CMK (cell line): ENCODE measurements at places on chromosomes 3 and 15.

- DNase-seq, result no peak
Observed at GRCh38 chr15:65336493-65337435, 32.3 kb downstream of the RNU5B-1 start.

DNA sequence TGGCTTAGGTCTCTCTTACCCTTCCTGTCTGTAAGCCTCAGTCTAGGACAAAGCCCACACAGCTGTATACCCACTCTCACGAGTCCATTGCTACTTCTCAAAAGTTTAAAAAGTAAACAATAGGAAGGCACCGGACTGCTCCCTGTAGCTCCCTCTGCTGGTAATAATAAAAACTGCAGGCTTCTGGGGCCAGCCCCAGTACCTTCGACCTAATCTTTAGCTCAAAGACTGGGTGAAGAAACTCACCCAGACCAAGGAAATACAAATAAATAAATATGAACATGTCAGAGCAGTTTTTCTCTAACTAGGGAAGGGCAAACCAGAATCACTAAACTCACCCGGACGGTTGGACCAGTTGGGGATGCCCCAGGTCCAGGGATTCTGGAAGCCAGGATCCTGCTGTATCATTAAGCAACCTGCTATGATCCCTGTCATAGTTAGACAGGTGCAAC lies 5.0 kb downstream of the FAM219B start:
- peak; percentile 63 for DNase-seq

- DNase-seq, result no peak
Observed at GRCh38 chr3:133475245-133476010, 75.6 kb downstream of the BFSP2 start.

DNA sequence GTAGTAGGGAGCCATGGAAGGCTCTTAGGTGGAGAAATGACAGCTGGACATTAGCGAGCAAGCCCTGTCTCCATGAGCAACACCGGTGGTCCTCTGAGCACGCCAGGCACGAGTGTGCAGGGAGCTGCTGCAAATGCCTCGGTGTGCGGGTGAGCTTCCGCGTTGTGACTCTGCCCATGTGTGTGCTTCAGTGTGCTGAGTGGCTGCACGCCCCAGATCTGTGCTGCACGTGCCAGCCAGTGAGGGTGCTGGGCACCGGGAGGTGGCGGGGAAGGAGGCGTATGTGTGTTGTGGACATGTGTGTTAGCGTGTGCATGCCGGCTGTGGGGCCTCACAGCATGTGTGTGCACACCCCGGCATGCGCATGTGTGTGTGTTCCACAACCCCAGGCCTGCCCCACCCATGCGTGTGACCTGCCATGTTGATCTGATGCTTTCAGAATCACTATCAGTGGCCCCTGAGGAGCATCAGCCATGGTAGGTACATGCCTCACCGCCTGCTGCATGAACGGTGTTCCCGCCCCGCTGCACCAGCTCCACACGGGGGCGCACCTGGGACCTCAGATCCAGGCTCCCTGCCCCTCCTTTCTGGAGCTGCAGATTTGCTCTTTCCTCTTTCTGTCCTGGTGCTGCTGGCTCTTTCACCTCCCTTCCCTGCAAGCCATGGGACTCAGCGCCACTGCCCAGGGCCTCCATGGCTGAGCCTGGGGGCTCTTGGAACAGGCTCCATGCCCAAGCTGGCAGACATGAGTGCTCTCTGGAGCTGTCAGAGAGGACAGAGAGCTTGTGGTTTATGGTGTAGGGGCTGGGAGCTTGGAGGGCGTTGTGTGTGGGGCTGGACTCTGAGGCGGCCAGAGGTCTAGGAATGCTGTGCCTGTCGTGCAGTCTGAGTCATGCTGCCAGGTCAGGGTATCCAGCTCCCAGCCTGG lies 169.4 kb downstream of the TBC1D2B start:
- DNase-seq, result peak; percentile 52

DNA sequence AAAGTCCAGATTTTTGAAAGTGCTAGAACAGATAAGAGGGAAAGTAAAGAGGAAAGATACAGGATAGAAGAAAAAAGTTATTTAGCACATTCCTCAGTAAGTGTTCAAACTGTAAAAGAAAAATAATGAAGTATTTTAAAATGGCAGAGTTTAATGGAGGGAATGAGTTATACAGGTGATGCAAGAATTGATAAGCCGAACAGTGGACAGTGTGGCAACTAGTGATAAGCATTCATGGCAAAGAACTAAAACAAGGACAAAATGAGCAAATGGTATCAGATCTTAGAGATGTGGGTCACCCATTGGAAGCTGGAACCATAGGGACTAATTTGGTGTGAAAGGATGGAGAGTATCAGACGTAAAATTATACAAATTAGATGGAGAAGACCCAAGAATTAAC lies 622.9 kb upstream of the SGO1 start:
- no peak for DNase-seq

DNA sequence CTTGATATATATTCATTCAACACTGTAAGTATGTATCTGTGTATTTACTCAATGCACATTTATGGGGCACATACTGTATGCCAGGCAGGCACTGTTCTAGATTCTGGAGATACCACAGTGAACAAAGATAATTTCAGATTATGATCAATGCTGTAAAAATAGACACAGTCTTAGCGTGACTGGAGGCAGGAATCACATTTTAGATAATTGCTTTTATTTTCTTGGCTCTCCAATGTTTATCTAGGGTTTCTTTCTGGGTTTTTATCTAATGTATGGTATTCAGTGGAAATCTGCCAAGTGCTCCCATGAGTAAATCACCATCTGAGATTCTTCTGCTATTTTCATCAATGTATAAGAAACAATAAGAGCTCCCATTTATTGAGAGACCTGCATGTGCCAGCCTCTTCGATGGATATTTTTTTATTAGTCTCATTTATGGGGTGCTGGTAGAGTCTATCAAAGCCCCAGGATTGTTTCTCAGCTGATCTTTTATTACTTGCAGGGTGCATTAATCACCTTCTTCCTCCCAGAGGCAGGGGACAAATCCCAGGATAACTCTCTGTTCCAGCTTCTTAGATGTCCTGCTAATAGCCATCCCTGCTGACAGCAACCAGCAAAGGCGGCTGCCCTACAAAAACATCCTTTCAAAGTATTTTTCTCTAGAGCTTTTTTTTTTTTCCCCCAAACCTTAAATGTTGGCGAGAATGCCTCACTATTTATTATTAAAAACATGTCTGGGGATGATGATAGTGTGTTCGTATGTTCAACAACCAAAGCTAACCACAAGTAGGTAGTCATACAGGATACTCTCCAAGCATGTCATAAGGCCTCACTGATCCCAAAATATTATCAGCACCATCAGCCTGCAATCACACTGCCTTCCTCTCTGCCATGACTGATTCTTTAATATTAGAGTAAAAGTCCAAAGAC lies 331.0 kb upstream of the RASGRP1 start:
- no peak for DNase-seq

- peak; percentile 52 for DNase-seq
Observed at GRCh38 chr3:20060974-20061685, 20.9 kb downstream of the KAT2B start.

GRCh38 chr3:50591196-50591741 lies 20.3 kb downstream of the CISH start:
- no peak for DNase-seq

DNA sequence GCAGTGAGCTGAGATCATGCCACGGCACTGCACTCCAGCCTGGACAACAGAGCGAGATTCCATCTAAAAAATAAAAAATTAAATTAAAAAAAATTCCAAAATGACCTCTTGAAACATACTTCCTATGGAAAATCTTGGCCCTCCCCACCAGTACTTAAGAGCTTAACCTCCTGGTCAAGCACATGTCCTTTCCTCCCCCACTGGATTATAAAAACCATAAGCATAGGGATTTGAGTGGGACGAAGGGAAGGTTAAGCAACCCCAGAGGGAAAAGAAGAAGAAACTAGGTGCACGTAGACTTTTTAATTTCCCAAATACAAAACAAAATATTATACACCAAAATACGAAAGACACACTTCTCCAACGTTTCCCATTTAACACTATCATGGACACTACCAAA lies 25.3 kb downstream of the SLC4A7 start:
- DNase-seq, result no peak

- no peak for DNase-seq
Observed at GRCh38 chr3:133441867-133442270, 42.0 kb downstream of the BFSP2 start.

DNA sequence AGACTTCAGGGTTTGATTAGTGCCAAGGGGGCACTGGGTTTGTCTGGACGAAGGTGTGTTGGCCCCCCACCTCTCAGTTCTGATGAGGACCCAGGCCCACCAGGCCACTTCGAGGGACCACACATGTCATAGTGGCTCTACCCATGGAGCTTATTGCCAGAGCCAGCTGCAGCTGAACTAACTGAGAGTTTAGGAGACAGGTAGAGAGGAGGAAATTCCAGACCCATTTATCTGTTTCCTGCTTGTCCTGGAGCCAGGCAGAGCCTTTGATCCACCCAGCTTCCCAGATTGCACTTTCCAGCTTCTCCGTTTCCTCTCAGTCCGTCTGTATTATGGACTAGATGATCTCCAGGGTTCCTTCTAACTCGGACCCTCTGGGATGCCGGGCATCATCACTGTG lies 20.9 kb downstream of the SLC24A1 start:
- no peak for DNase-seq

- no peak for DNase-seq
Observed at GRCh38 chr3:96959901-96960641, 145.7 kb downstream of the EPHA6 start.

DNA sequence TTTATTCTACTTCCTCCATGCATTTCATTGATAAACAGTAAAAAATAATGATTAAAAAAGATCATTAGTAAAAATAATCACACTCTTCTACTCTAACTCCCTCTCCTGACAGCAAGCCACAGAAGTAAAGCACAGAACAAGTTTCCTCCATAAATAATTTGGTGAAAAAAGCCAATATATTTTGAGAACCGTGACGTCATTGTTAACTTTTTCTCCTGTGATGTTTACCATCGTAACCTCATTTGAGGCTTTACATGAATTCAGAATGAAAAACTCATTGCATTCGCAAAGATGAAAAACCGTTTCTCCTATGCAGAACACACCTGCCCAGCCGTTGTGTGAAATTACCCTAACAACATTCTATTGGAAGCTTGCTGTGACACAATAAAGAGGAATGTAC lies 120.7 kb downstream of the NSUN3 start:
- no peak for DNase-seq

- no peak for DNase-seq
Observed at GRCh38 chr15:100893964-100894295, 14.3 kb downstream of the ALDH1A3 start.

GRCh38 chr15:27648359-27648758 lies 450.8 kb downstream of the OCA2 start:
- DNase-seq, result no peak

DNA sequence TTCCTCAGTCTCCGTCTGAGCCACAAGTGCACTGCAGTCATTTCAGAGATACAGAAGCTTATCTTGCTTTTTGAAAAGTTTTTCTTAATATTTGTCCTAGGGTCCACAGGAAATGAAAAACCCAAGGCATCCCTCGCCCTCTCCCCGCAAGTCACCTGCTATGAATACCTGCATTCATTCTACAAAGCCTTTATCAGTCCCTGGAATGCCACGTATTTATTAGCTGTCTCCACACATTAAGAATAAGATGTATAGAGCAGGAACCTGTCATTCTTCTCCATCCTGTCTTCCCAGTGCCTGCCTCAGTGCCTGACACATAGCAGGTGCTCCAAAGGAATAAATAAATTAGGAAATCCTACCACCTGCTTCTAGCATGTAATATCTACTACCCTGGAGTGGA lies 73.3 kb upstream of the ICE2 start:
- no peak for DNase-seq

- DNase-seq, result no peak
Observed at GRCh38 chr15:58306591-58307312, 125.0 kb upstream of the LIPC start.

DNA sequence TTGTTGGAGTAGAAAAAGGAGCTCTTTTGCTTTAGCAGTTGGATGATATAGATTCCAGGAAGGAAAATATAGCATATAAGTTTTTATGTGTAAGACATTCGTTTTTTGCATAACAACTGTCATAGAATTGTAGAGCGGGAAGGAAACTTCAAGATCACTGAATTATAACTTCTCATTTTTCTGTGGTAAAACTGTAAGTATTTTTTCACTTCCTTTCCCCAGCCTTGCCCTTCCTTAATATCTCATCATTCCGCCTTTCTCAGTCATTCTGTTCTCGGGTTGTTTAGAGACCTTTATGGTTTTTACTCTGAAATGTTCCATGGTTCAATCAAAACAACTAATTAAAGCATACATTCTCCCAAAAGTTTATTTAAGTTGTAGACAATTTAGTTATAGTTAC lies 1.1 kb downstream of the EAF2 start:
- no peak for DNase-seq

DNA sequence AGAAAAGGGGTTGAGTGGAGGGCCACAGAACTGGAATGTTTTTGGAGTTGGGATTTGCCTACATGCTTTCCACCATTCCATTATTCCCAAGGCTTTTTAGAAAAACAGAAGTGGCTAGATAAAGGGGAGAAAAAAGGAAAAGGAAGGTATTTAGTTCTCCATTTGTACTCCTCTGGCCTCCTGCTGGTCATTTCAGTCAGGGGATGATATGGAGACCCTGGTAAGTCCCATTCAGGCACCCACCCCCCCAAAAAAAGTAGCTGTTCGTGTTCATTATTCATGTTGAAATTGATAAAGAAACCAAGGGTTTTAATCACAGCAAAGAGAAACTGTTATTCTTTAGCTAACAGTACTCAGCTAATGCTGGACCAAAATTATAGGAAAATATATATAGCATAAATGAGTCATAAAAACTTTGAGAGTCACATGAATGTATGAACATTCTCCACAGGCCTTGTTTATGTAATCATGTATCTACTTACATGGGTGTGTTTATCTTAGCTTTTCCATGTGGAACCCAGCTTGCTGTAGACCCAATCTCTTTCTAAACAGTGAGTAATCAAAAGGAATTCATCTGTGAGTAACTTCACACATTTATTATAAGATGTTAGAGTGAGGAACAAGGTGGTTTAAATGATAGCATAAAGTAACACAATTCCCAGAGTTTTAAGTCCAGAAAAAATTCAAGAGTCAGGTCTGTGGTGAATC lies 167.2 kb downstream of the KCNMB2 start:
- peak; percentile 4 for DNase-seq

GRCh38 chr3:186068243-186068552 lies 40.7 kb downstream of the ETV5 start:
- DNase-seq, result no peak

DNA sequence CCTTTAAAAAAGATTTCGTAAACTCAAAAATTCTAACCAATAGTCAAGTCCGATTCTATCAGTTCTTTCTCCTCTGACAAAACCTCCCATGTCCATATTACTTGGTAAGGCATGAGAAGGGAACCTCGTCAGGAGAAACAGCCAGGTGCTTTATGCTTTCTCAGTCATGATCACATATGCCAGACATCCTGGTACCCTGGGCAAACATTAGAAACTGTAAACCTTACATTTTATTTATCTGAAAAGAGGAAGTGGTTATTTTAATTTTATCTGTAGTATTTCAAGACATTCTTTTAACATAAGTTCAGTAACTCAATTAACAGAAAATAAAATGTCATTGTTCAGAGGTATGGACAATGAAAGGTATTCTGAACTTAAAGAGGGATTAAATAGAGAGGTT lies 474.8 kb upstream of the GBE1 start:
- DNase-seq, result no peak

- DNase-seq, result no peak
Observed at GRCh38 chr3:53841296-53841695, 4.9 kb downstream of the CHDH start.

GRCh38 chr15:96790004-96790403 lies 459.5 kb downstream of the NR2F2 start:
- DNase-seq, result no peak
